NCI-H69 (cell line): ENCODE measurements at places on chromosomes 5 and 9.

GRCh38 chr5:116583085-116583861, 8.7 kb upstream of the SEMA6A start:
- DNase-seq: no peak

DNA sequence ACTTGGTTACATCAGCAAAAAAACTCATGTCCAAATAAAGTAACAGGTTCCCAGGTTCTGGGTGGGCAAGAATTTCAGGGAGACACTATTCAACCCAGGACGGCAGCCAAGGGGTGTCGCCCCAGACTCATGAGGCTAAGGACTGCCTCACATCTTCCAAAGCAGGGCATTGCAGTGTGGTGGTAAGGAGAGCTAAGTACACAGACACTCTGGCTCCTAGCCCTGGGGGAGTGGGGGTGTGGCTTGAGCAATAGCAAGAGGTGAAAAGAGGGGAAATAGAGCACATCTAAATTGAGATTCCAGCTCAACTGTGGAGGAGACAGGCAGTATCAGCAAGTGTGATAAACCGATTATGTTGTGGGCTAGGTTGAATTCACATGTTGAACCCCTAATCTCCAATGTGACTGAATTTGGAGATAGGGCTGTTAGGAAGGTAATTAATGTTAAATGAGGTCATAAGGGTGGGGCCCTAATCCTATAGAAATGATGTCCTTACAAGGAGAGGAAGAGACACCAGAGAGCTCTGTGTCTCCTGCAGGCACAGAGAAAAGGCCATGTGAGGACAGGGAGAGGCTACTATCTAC, 49.9 kb upstream of the MARCHF11 start:
- DNase-seq: no peak

DNA sequence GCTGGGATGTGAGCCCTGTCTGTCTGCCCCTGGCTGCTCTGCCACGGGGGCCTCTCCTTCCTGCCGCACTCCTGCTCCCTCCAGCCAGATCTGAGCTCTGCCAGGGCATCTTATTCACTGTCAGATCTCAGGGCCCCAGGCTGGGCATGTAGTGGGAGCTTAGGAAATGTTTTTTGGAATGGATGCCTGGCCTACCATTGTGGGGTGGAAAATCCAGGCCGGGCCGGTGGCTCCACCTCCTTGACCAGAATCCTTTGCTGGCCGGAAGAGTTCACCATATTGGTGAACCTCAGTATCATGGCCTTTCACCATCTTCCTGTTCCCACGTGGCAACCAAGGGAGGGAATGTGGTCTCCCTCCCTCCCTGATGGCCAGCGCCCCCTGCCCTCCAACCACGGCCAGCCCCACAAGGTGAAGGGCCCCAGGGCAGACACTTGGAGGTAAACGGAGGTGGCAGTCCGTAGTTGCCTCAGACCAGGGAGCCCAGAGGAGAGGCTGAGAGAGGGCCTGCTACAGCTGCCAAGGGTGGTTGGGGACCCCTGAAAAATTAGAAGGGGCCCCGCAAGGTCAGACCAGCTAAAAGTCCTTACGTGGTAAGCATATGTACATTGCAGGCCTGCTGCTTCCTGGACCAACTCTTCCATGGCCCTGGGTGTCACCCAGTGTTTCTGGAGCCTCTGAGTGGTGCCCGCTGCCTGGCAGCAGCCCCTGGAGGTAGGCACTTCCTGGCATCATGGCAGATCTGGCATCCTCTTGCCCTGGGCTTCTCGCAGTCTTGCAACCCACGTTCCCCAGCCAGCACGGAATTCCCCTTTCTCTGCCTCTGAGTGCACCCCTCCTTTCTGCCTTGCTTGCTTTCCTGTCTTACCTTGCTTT, 153.3 kb downstream of the RGS3 start:
- DNase-seq: no peak

GRCh38 chr9:128899566-128900322, 17.8 kb downstream of the LRRC8A start:
- no peak for DNase-seq

DNA sequence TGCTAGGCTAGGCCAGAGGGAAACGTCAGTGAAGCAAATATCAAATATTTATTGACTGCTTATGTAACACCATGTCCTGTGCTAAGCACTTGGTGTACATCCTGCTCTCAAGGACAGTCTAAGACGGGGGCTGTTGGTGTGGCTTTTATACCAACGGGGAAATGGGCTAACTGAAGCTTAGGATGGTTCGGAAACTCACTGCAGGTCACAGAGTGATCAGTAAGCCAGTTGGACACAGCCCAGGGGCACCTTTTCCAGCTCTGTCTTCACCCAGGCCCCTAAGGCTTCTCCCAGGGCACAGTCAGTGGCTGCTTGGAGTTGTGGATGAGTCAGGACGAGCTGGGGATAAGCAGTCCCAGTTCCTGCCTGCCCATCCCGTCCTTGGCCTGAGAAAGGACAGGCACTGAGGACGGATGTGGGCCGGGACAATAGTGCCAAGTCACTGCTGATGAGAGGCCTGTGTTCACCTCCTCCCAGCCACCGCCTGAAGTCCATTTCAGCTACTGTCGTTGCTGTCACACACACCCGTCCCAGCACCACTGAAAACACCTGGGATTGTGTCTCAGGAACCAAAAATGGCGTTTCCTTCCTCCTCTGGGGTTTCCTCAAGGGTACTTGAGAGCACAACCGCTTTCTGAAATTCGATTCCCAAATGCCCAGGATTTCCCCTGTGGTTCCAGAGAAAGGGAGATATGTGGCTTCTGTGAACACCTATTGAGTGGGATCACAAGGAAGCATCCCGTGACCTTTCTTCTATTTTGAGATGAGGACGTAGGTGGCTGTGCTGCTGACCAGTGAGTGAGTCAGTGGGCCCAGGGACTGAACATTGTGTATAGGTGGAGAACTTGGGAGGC, 17.5 kb upstream of the SPRY4 start:
- DNase-seq: no peak

- peak; percentile 97 for DNase-seq
These were observed 199.7 kb downstream of the HSPA4 start for GRCh38 chr5:133251296-133252132.

DNA sequence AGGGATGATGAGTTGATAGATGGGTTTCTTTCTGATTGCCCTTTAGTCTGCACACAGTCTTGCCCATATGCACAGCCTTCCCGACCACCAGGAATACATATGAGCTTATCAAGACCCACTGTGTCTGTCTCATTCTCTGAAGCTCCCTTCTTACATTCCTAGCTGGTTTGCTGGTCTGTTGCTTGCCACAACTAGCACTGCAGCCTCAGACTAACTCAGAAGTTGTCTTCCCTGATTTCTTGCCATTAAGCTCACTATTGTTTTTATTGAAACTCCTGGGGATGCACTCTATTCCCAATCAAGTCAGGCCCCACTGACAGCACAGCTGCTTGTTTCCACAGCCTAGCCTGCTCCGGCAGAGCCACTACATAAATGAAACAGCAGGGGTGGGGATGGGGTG, 97.5 kb downstream of the SAXO1 start:
- no peak for DNase-seq

DNA sequence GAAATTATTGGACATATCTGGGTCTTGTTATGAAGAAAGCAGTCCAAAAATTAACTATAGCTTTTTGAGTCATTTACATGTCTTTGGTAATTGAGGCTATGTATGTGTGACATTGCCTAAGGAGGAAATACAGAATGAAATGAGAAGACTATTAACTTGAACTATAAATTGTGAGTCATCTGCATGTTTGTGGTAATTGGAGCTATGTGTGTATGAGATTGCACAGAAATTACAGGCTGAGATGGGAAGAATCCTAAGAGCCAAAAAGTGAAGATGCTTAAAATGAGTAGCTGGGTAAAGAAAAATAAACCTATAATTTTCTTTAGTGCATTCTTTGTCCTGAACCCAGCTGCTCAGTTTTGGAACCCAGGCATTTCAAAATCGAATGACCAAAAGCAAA, 747.6 kb upstream of the EDIL3 start:
- DNase-seq: peak; percentile 67

DNA sequence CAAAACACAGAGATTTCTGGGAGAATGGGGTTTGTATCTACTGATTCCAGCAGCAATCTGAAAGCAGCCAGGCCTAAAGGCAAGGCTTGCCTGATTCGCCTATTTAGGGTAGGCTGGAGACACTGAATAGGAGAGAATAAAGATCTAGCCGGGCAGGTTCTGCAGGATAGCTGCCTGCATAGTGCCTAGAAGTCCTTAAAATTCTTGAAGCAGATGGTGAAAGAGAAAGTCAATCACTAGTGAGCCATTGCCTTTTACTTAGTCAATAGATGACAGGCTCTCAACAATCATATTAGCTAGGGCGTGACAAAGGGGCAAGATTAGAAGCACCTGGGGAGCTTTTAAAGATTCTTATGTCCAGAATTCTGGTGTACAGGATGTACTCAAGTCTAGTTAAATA, 522.7 kb downstream of the HTR1A start:
- DNase-seq: no peak
